ENCODE measurements at places on chromosomes 7 and 10.

DNA sequence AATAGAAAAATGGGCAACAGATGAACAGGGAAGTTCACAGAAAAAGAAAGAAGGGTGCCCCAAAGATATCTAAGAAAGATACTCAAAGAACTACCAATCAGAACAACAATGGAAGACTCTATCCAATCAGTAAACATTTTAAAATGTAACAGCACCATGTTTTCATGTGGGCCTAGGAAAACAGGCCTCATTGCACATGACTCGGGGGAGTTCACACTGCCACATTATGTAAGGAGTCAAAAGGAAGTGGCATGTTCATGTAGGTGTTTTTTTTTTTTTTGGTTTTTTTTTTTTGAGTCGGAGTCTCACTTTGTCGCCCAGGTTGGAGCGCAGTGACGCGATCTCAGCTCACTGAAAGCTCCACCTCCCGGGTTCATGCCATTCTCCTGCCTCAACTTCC, 132.2 kb downstream of the USP6NL start:
- DNase-seq: no peak

DNA sequence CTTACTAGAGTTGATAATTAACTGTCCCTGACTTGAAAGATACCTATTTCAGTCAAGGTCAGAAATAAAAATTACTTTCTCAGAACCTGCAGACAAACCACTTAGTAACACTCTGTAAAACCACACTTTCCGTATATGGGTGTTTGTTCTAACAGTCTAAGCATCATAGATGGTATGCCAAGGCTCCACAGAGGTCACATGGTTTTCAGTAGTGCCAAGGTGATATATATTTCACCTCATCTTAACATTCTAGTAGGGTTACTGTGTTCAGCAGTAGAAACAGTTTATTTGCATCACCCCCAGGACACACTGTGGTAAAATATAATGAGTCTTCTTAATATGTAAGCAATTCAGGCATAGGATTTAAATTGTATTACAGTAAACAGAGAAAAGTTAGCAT, 61.5 kb downstream of the KCND2 start:
- DNase-seq: no peak

GRCh38 chr7:71430246-71430645, 298.3 kb downstream of the GALNT17 start:
- no peak for DNase-seq

DNA sequence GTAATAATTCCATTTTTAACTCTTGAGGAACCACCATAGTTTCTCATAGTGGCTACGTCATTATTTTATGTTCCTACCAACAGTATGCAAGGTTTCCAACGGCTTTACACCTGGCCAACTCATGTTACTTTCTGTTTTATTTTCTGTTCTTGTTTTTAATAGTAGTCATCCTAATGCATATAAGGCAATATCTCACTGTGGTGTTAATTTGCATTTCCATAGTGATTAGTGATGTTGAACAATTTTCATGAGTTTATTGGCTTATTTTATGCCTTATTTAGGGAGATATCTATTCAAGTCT, 465.5 kb upstream of the KLF6 start:
- DNase-seq: no peak

Data from COLO829 (cell line).